ENCODE measurements at places on chromosomes 13 and 19.

DNA sequence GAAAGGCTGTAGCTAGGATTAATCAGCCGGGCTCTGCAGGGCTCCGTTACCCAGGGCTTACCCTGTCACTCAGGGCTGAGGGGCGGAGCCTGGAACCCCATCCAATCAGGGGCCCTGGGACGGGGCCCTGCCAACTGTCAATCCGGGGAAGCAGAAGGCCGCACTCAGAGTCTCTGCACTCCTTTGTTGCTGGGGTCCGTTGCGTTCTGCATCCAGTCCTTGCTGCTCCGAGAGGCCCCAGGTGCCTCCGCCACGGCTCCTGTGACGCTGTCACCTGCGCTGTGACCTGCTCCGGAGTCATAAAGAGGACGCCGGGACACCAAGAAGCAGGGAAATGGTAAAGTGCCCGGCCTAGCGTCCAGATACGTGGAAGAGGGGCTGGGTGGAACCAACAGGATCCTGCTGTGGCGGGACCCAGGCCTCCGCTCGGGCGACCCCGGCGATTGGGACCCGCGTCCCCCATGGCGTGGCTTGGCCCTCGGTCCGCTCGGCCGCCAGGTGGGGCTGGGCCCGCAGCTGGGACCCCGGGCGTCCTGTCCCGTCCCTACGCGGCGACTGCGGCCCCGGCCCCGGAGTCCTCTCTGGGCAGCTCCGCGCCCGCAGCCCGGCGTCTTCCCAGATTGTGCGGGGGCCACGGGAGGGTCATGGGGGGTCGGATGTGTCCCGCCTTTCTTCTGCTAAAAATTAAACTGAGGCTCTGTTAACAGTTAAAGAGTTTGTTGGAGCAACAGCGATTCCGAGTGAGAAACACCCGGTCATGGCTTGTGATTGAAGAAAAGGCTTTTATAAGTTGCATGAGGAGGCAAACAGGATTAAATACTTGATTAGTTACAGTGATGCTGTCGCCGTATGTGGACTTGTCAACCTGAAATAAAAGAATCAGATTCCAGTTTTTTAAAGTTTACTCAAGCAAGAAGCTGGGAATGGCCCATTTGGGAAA, at the start of gene ZNF491:
ZNF491 (plus strand) TSS at position 133 of the 940 bp plus-strand sequence. CDS start 7,431 bp downstream, outside the sequence.
- DNase-seq = peak; percentile 96

DNA sequence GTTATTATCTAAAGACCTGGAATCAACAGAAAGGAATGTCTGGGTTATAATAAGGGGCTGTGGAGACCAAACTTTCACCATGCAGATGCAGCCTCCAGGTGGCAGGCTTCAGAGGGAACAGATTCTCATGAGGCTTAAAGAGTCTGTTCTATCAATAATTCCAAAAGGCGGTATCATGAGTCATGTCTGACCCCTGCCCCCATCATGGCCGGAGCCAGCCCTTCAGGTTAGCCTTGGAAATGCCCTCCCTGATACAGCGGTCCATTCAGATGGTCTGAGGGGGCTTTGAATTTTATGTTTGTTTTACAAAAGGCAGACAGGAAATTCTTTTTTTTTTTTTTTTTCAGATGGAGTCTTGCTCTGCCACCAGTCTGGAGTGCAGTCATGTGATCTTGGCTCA, 21.7 kb upstream of the LAMP1 start:
- DNase-seq = peak; percentile 80

- DNase-seq = peak; percentile 68
Observed at GRCh38 chr13:30679483-30680330, 55.6 kb upstream of the ALOX5AP start.

- DNase-seq = no peak
Observed at GRCh38 chr19:49415102-49415809, 8.0 kb downstream of the PTH2 start.

- no peak for DNase-seq
Observed at GRCh38 chr13:65540175-65540574, 1690.0 kb downstream of the PCDH9 start.

GRCh38 chr19:843180-843835, 2.5 kb downstream of the PRTN3 start:
- DNase-seq = peak; percentile 33

DNA sequence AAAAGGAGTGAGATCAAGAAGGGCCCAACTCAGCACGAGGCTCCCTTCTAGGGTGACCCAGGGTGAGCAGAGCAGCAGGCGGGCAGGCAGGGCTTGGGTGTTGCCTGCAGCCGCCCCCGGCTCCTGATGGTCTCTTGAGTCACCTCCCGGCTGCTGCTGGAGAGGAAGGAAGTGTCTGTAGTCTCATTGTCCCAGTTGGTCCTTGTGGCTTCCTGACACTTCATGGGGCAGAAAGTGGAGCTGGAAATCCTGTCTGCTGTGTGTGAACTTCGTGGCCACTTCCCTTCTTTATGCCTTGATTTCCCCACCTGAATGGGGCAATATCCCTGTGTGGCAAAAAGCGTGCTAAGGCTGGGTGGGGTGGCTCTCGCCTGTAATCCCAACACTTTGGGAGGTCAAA, 2.5 kb downstream of the MAP1S start:
- peak; percentile 47 for DNase-seq

GRCh38 chr13:94701313-94702180, 10.8 kb downstream of the SOX21 start:
- no peak for DNase-seq

- no peak for DNase-seq
Observed at GRCh38 chr13:84744203-84744602, 861.9 kb upstream of the SLITRK1 start.
